CD4-positive, alpha-beta T cell (primary cell): ENCODE measurements at places on chromosomes 3 and 15.

DNA sequence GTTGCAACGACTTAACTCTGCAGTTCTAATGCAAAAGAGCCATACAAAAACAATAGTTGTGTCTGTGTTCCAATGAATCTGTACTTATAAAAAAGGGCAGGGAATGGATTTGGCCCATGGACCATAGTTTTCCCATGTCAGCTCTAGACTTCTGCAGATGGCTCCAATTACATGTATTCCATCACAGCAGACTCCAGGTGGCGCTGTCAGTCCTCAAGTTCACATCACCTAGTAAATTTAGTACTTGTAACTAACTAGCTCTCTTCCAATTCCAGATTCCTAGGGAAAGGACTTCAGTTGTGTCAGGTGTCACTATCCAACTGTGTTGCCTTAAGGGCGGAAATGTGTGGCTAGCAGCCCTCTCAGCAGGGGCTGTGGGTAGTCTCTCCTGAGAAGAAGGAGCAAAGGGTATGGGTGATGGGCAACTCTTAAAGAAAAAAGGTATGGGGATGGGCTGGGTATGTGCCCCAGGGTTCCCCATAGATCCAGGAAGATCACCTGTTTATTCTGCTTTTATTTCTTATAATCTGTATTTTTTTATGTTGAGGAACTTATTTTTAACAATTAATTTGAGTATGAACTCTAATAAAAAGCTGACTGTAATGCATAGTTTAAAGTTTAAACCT lies 36.2 kb downstream of the BBS4 start:
- DNase-seq: peak; percentile 79

- no peak for DNase-seq
These were observed 268.2 kb upstream of the LYSMD4 start for GRCh38 chr15:100001405-100001804.

- DNase-seq: no peak
These were observed 6.0 kb downstream of the PLA2G4F start for GRCh38 chr15:42150219-42150970.

- no peak for DNase-seq
These were observed 222.6 kb upstream of the NR2F2 start for GRCh38 chr15:96107916-96108315.

DNA sequence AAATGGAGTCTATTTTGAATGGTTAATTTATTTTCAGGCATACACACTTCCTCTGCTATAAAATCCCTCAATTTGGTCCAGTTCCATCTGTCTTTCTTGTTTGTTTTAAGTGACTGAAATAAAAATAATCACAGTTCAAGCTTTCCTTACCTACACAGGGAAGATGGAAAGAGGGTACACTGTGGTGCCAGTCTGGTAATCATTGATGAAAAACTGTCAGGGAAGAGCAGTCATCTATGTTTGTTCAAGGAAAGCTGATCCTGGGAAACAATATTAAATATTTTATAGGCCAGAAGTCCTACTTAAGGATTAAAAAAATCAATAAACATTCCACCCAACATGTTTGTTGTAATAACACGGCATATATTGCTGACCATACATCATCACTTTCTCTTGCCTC lies 115.2 kb upstream of the KCNMB2 start:
- DNase-seq: no peak

- DNase-seq: no peak
These were observed 64.4 kb downstream of the ZNF609 start for GRCh38 chr15:64524778-64525177.

GRCh38 chr3:139378587-139379241 lies 10.7 kb downstream of the COPB2 start:
- DNase-seq: no peak

DNA sequence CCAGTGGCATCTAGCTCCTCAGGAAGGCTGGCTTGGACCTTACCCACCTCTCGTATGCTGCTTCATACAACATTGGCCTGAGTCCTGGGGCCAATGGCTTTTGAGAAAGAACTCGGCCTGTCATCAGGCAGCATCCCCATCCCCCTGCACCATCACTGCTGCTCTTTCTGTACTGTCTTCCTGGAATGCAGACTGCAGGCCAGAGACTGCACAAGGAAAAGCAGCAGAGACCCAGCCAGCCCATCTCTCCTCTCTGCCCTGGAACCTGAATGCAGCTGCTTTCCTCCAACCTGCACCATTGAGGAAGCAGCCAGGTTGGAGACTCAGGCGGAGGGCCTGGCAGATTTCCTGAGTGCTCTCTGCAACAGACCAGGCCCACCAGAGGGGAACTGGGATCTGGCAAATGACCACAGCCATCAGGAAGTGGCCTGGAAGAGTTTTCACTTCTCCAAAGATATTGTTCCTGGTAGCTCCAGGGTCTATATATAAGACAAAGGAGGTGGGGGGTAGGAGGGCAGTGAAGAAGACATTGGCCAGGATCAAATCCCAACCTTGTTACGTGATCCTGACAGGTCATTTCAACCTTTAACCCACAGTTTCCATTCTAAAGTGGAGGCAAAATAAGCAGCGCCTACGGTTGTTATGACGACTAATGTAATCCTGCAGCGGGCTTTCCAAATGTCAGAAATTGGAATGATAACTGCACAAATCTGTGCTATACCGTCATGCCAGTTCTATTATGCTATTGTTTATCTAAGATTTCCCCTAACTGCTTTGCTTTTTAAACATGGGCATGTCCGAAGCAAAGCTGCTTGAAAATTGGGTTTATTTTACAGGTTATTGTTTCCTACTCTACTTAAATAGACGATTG lies 24.4 kb upstream of the RAB7A start:
- DNase-seq: no peak

DNA sequence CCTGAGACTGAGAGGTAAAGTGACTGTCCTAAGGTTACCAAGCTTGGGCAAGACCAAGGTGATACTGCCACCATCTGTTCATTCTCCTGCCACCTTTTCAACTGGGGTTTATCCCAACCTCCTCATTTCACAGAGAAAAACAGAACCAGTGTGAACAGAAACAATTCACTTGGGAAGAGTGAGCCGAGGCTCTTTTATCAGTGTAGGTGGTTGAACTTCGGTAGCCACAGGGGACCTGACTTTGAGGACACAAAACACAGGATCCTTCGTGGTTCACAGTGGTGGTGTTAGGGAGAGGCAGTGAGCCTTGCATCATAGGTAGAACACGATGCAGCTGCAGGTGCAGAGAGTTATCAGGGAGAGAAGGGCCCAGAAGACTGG lies 72.8 kb upstream of the ICE2 start:
- no peak for DNase-seq
